H9 (cell line): ENCODE measurements at places on chromosomes 7 and 10. TPM values are rescaled to one million over a fixed set of nuclear protein-coding genes. Genes with fewer than 3 reads are reported as not detected.

Gene RNLS
- 7.3 and 7.5 TPM in 2 replicates for total RNA-seq

DNA sequence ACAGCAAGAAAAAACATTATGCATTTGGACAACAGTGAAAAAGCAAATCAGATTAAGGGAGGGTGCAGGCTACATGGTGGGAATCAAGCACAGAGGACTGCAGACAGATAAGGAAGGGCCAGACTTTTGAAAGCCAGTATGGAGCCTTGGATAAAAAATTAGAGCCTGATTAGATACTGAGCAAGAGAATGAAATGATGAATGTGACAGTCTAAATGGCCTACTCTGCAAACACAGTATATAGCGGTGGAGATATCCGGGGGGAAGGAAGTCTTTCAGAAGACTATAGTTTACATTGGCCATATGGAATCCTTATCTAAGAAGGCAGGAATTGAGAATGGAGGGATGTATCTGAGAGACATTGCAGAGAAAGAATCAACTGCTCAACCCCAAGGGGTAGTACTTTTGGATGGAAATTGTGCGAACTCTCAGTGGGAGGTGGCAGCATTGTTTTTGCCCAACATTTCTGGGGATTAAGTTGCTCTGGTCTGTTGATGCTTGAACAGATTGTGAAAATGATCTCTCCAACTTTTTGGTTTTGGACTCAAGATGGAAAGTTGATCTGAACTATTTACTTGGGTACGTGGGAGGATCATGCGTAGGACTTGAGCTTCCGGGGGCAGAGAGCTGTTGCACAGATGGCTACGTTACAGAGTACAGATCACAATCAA, 39.4 kb upstream of the CHCHD3 start:
- no peak for DNase-seq

GRCh38 chr7:129298268-129298893, 73.6 kb downstream of the AHCYL2 start:
- DNase-seq, result no peak

Gene VAX1
- not detected in 2 replicates for total RNA-seq

DNA sequence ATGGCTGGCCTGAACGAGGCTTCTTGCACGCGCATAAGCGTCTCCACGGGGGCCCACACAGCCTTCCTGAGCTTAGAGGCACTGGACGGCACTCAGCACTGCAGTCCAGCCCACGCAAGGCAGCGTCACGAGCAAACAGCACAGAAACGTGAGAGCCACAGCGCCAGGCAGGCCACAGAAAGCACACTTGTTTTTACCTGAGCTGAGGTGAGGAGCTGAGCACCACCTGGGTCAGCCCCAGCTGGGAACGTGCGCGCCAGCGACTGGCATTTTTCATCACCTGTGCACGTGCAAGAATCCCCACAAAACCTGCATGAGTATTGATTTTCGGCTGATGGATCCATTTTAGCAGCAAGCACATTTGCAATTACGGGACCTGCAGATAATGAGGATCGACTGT, 26.7 kb downstream of the IQCE start:
- no peak for DNase-seq

GRCh38 chr7:155466814-155467733, 9.1 kb downstream of the EN2 start:
- peak; percentile 90 for DNase-seq

DNA sequence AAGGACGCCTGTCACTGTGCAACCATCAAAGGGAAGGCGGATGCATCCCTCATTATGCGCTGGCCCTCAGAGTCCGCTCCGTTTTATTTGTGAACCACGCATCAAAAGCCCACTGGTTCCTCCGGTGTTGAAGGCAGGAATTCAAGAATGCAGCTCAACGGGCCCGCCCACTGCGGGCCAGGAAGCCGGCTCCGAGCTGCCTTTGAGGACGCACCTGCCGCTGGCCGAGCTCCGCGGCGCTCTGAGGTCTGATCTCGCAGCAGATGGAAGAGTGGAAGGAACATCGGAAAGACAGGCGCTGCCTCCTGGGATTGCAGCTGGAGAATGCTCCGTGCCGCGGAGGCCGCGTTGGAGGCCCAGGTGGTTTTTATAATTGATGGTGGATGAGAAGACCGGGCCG, 56.9 kb upstream of the ADGRA1 start:
- peak; percentile 64 for DNase-seq

DNA sequence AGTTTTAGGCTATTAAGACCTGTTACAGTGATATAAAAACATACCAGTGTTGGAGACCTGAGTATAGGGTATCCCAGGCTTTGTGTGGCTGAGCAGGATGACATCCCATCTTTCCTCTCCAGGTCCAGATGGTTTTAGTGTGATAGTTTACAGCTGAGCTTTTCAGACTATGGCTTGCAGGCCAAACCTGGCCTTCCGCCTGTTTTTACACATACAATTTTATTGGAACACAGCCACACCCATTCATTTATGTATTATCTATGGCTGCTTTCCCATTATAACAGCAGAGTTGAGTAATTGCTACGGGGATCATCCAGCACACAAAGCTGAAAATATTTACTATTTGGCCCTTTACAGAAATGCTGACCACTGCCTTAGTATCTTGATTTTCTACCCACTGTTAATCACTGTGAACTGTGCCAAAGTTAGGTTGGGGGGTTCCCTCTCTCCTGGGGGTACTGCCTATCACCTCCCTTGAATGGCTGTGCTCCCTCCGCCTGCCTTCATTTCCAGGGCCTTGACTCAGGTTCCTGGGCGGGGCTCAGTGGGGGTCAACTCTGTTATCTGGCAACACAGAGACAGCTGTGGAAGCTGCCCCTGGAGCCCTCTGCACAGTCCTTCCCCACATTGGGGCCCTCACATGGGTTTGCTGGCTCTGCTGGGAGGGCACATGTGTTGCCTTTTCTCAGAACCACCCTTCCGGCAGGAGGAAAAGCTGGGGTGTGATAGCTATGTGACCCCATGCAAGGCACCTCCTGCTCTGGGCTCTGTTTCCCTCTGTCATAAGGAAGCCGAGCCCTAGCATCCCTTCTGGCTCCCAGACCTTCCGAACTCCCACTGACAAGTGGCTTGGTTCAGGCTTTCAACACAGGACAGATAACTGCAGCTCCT, 40.3 kb upstream of the SH2D4B start:
- DNase-seq, result no peak
